Foreskin keratinocyte (primary cell): ENCODE measurements at places on chromosomes 6 and 20. TPM values are rescaled to one million over a fixed set of nuclear protein-coding genes. Genes with fewer than 3 reads are reported as not detected.

DNA sequence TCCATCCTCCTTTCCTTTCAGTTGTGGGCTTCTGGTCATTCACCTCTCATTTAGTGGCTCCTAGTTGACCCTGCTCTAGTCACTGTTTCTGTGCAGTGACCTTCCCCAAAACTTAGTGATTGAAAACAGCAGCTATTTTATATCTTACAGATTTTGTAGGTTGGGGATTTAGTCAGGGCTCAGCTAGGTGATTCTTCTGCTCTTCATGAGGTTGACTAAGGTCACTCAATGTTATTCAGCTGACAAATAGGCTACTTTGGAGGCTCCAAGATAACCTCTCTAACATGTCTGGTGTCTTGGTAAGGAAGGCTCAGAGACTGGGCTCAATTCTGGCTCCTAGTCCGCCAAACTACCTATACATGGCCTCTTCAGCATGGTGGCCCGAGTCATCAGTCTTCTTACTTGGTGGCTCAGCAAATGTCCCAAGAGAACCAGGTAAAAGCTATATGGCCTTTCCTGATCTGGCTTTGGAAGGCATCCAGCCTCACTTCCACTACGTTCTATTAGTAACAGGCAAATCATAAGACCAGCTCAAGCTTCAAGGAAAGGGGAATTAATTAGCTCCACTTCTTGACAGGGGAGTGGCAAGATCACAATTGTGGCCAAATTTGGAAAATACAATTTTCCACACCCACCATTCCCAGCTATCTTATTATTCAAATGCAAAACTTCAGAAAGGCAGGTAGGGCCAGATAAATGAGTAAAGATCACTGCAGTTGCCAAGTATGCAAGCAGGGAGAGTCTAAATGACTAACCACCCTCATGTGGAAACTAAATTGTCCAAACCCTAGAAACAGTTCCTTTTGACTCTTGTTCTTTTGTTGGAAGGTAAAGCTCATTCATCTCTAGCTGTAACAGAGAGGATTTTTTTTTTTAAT, 50.5 kb upstream of the LTV1 start:
- DNase-seq = no peak

- DNase-seq = no peak
Measured at GRCh38 chr6:89475634-89476033, 42.7 kb downstream of the ANKRD6 start.

- no peak for DNase-seq
Measured at GRCh38 chr6:169445661-169446581, 192.3 kb upstream of the THBS2 start.

DNA sequence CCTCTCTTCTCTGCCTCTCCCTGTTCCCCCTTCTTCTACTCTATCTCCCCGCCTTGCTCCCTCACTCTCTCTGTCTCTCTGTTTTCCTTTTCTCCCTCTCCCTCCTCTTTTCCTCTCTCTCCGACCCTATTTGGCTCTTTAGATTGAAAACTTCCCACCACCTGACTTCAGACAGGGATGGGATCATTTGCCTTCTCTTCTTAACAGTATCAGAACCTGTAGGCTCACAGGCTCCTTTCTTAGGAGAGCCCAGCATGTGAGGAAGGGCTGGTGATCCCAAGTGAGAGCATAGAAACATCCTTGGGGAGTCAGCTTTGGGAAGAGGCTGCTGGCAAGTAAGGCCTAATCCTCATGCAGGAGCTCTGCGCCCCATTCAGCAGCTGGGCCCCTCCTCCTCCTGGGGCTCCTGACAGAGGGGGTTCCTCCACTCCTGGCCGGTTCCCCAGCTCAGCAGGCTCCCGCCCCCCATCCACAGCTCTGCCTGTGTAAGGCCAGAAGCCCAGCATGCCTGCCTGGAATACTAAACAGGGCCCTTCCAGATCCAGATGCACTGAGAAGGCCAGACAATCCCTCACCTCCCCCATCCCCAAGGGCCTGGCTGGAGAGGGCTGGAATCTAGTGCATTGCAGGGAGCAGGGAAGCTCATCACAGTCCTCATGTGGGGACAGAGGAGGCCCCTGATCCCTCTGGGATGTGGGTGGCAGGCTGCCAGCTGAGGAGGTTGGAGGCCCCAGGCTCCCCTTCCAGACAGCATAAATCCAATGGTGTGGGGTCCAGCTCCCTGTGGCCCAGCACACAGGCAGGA, 93.4 kb downstream of the PTPRT start:
- DNase-seq = no peak

DNA sequence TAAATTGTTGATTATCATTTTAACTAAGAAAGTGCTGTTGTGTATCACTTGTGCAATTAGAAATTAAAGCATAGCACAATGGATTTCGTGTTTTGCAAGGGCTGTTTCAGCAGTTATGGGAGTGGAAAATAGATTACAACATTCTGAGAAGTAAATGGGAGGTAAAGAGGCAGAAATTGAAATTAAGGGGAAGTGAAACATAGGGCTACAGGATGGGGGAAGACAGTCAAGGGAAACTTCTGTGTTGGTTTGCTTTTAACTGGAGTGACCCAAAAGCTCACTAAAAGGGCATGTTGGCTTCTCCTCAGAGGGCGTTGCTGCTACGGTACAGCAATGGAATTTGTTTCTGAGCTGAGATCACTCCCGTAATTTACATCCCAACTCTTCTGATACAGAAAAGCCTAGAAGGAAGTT, 147.5 kb downstream of the BCAS1 start:
- no peak for DNase-seq

DNA sequence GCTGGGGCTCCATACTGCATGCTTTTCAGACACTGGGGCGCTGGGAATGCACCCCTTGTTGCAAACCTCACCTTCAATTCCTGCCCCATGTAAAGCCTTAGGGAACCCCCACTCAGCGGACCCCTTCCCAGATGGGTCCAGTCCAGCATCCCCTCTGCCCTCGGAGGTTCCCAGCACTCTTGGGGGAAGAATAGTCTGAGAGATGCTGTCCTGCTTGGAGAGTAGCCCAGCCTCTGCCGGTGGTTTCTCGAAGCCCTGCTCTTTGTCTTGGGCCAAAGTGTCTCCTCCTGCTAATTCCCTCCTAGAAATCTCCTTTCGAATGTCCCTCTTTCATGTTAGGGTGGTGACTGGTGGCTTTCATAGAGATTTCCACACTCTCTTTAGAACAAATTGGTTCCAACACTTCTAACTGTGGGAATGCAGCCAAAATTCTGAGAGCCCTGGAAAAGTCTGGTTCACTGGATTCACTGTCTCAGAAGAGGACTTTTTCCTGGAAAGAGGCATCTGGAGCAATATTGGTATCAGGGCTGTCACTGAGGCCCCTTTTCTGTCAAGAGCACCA, 24.9 kb upstream of the SULF2 start:
- no peak for DNase-seq

DNA sequence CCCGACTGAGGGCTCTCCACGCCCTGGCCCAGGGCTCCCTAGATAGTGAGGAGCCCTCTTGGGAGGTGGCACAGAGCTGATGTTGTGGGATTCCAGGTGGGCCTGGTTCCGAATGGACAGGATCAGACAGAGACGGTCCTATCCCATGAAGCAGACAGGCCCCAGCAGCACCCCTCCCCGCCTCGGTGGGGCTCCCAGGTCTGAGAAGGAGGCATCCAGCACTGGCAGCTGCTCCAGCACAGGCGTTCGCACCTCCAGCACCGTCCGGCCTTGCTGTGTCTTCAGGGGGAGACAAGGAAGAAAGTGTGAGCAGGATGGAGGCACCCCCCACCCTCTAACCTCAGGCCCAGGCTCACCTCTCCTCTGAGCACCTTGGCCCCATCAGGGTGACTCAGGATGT, 28.7 kb downstream of the COL11A2 start:
- DNase-seq = no peak

DNA sequence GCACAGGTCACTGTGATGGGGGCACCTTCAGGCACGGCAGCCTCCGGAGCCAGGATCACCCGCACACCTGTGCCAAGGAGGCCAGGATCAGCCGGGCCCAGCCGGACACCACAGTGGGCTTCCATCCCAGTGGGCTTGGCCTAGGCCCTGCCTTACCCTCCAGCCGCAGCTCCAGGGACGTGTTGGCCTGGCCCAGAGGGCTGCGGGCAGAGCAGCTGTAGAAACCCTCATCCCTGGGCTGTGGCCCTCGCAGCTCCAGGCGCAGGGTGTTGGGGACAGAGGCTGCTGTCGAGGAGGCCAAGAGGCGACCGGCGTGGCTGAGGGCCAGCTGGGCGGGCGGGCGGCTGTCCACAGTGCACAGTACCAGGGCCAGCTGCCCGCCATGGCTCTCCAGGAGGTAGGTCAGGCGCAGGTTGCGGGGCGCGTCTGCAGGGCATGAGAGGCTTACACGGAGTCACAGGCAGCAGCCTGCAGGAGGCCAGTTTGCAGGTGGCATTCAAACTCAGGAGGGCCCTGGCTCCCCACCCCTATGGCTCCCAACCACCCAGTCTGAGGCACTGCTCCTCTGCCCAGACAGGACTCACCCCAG, 11.0 kb upstream of the ADAM33 start:
- no peak for DNase-seq

DNA sequence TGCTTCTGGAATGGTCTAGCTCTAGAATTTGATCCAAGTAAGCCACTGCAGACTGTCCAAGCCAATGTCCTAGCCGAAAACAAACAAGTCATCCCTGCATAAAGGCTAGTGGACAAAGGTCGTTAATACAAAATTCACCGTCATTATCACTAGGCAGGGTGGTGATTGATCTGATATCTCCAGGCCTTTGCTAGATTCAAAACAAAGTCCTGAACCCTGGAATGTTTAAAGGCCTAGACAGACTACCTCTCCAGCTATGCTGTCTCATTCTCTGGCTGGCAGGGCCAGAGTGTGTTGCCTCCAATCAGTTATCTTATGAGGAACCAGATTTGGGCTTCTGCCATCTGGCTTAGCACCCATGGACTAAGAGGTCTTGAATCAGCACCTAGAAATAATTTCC, 38.3 kb downstream of the MAP7 start:
- no peak for DNase-seq

- no peak for DNase-seq
Measured at GRCh38 chr6:85472744-85473143, 22.9 kb downstream of the NT5E start.

- peak; percentile 72 for DNase-seq
Measured at GRCh38 chr6:26743157-26743821, 83.7 kb upstream of the ZNF322 start.

- no peak for DNase-seq
Measured at GRCh38 chr6:157610451-157610999, 212.5 kb upstream of the SNX9 start.

- DNase-seq = no peak
Measured at GRCh38 chr6:1770435-1770843, 160.7 kb downstream of the FOXC1 start.

DNA sequence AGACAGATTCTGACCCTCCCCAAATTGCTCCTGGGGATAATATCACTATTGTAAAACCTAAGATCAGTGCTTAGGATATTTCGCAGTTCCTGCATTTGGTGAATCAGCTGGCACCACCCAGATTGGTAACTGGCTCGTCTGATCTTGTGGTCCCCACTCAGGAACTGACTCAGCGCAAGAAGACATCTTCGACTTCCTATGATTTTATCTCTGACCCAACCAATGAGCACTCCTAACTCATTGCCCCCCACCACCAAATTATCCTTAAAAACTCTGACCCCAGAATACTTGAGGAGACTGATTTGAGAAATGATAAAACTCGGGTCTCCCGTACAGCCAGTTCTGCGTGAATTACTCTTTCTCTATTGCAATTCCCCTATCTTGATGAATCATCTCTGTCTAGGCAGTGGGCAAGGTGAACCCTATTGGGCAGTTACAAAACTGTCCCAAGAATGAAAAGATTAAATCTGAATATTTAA, 55.7 kb upstream of the PRND start:
- DNase-seq = peak; percentile 95

Gene FKBP5
- total RNA-seq = 42.2 and 59.4 TPM in 2 replicates

Gene PHF3
- 31.6 and 34.2 TPM in 2 replicates for total RNA-seq

Gene MYLK4
- total RNA-seq = 0.24 and 0.28 TPM in 2 replicates

Gene RAB44
- 0.03 TPM in 1 of 2 replicates, not detected in the other for total RNA-seq

Gene ASIP
- not detected in 2 replicates for total RNA-seq

Gene GINM1
- total RNA-seq = 33.5 and 34.1 TPM in 2 replicates

Gene THBS2
- total RNA-seq = 345 and 346 TPM in 2 replicates

Gene SIRPD
- not detected in 2 replicates for total RNA-seq
